ENCODE measurements at places on chromosomes 11 and 22.

DNA sequence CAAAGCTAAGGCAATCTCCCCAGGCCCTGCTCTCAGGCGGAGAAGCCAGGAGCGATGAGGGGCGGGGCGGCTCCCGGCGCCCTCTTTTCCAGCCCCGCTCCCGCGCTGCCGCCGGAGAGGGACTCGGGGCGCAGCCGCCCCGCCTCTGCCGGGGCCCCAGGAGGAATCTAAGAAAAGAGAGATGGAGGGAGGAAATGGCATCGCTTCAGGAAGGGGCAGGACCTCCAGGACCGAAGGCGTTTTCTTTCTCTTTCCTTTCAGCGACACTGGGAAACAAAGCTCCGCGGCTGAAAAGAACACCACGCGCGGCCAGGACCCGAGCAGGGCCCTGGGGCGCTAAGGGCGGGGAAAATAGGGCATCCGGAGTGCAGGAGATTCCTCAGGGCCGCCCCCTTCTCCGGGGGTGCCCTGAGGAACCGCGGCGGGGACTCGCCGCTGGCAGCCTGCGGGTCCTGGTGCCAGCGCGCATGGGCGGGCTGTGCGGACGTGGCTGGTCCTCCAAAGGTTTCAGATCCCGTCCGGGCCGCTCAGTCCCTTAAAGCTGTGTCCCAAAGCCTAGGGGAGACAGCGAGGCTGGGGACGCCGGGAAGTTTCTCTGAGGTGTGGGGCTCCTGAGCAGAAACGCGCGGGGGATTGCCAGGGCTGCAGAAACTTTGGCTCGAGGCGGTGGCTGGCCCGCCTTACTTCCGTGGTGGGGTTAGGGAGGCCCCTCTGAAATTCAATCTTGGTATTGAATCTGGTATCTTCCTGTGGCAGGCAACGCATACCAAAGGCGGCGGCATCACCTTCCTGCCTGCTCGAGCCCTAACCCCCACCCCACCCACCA, 2.8 kb upstream of the BSX start:
- DNase-seq = peak; percentile 51

DNA sequence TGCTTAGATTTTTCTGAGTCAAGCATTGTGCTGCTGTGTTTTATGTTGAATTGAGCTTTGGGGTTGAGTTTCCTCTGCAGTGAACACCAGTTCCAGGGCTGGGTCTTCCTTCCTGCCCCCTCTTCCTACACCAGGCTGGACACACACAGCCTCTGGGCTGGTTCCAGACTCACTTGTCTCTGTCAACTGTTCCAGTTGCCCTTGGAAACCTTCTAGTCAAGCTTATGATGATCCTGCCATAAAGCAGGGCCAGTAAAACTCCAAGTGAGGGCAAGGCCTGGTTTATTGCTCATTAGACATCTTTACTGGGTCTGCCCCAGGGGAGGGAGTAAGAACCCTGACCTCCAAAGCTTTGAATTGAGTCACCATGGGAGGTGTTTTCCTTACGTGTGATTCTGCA, 61.1 kb downstream of the KIAA1671 start:
- no peak for DNase-seq

- no peak for DNase-seq
Measured at GRCh38 chr11:120819003-120819402, 204.9 kb upstream of the TBCEL start.

DNA sequence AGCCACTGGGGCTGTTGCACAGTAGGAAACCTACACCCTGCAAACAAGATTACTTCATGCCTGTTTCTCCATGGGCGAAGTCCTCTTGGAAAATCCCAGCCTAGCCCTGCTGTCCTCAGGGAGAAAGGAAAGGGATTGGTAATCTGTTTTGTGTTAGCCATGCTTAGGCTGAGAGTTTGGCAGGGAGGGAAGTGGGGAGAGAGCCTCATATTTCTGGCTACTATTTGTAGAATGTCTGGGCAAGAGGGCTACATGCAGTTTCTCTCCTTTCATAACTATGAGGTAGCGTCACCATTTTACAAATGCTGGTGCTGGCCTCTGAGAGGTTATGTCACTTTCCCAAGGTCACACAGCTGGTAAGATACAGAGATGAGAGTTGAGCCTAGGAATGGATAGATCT, 737 bp upstream of the MFRP start:
- DNase-seq = no peak

DNA sequence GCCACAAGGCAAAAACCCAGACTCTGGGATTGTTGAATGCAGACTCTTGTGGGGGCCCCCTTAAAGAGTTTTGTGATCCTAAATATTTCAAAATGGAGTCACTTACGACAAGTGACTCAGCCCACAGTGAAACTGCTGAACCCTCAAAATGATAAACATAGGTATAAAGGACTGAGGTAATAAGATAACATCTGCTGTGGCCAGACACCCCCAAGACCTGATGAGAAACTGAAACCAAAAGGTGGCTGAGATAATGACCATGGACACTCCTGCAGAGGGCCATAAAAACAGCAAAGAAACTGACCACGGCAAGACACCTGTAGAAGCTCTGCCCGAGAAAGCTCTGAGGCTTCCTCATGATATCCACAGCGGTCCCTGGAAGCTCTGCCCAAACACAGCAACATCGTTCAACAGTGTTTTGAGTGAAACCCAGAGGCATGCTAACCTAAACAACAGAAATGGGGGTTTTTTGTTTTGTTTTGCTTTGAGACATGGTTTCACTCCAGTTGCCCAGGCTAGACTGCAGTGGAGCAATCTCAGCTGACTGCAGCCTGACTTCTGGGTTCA, 1.6 kb upstream of the PLAAT4 start:
- no peak for DNase-seq

- peak; percentile 16 for DNase-seq
Measured at GRCh38 chr11:128222245-128222884, 365.0 kb downstream of the ETS1 start.

DNA sequence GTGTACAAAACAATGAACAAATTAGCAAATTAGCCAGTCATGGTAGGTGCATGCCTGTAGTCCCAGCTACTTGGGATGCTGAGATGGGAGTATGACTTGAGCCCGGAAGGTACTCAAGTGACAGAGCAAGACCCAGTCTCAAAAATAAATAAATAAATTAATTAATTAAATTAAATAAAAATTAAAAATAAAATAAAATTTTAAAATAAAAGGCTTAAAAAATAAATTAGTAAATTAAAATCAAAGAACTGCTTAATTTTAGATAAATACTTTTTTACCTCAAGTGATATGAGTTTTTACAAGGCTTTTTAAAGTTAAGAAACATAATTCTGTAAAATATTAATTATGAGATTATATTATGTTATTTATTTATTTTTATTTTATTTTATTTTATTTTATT, 50.9 kb upstream of the TSPAN18 start:
- DNase-seq = no peak

GRCh38 chr11:76811259-76811658, 28.1 kb downstream of the TSKU start:
- DNase-seq = no peak
